ENCODE measurements at places on chromosomes 5 and 9. TPM values are rescaled to one million over a fixed set of nuclear protein-coding genes. Genes with fewer than 3 reads are reported as not detected.

GRCh38 chr9:109506097-109506712 is 8.1 kb upstream of the PTPN3 start:
- no peaks in the 10 kb centered on the region for H3K36me3 ChIP-seq
- DNase-seq, result no peak
- H3K4me3 ChIP-seq, result no peak overlapping the region
- peaks cover 55% of the 10 kb centered on the region for H3K27me3 ChIP-seq

- DNase-seq, result no peak
- no peaks in the 10 kb centered on the region for H3K36me3 ChIP-seq
- H3K27me3 ChIP-seq, result no peaks in the 10 kb centered on the region
- no peak overlapping the region for H3K27ac ChIP-seq
These were observed 270.4 kb upstream of the TARS1 start for GRCh38 chr5:33170411-33170810.

- peak; percentile 88 for DNase-seq
- peaks cover 33% of the 10 kb centered on the region for H3K4me1 ChIP-seq
- peak within 1 kb of the TSS; percentile 47 for H3K27ac ChIP-seq
- no peaks in the 10 kb centered on the region for H3K27me3 ChIP-seq
- no peaks in the 10 kb centered on the region for H3K36me3 ChIP-seq
These were observed at the start of gene PRRX2 for GRCh38 chr9:129665389-129665775. TSS of gene PRRX2 (plus strand) at chr9:129665647. CDS start at chr9:129665868, 221 bp downstream.

- no peak overlapping the region for H3K4me3 ChIP-seq
- no peak for DNase-seq
- H3K27me3 ChIP-seq, result peaks cover 30% of the 10 kb centered on the region
- peaks cover 8% of the 10 kb centered on the region for H3K4me1 ChIP-seq
- H3K27ac ChIP-seq, result no peak overlapping the region
- no peaks in the 10 kb centered on the region for H3K36me3 ChIP-seq
These were observed 2.4 kb downstream of the WNK2 start for GRCh38 chr9:93186215-93186945.

- no peak overlapping the region for H3K4me3 ChIP-seq
- no peak overlapping the region for H3K27ac ChIP-seq
- DNase-seq, result peak; percentile 92
- no peaks in the 10 kb centered on the region for H3K27me3 ChIP-seq
- H3K4me1 ChIP-seq, result peaks cover 46% of the 10 kb centered on the region
These were observed 171.5 kb downstream of the SSBP2 start for GRCh38 chr5:81579262-81579924.

DNA sequence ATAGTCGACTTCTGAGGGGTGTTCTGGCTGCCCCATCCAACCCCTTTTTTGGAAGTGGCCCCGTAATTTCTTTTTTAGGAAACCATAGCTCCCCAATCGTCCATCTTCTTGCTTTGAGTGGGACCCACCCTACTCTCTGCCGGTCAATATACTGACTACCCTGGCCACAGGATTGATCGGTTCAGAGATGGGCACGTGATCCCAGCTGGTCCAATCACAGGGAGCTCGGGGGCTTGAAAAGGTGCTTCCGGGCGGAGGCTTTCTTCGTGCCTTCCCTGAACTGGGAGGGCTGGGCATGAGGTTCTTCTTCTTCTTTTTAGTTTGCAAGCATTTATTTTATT is 78.7 kb upstream of the SH3PXD2B start:
- no peaks in the 10 kb centered on the region for H3K27me3 ChIP-seq
- no peaks in the 10 kb centered on the region for H3K4me1 ChIP-seq
- H3K4me3 ChIP-seq, result no peak overlapping the region
- no peaks in the 10 kb centered on the region for H3K36me3 ChIP-seq
- DNase-seq, result no peak

DNA sequence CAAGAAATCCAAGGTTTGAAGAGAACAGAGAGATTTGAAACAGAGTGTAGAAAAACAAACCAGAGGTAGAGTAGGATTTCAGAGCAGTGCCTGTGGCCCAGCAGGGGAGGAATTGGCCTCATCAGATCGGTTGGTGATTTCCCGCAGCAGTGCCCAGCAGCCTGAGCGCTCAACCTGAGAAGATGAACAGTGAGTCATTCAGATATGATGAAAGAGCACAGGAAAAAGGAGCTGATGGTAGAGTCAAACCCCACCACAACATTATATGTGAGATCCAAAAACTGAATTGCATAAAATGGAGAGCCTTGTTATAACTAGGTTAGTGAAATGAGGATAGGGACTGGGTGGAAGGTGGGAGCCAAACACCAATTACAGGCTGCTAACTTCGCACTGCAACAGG is 248.9 kb downstream of the PIK3R1 start:
- peak; percentile 35 for DNase-seq
- peaks cover 7% of the 10 kb centered on the region for H3K4me1 ChIP-seq
- H3K27ac ChIP-seq, result no peak overlapping the region

GRCh38 chr5:139369181-139369580 is 13.9 kb downstream of the SLC23A1 start:
- H3K27me3 ChIP-seq, result no peaks in the 10 kb centered on the region
- H3K4me3 ChIP-seq, result no peak overlapping the region
- DNase-seq, result no peak
- no peak overlapping the region for H3K27ac ChIP-seq

DNA sequence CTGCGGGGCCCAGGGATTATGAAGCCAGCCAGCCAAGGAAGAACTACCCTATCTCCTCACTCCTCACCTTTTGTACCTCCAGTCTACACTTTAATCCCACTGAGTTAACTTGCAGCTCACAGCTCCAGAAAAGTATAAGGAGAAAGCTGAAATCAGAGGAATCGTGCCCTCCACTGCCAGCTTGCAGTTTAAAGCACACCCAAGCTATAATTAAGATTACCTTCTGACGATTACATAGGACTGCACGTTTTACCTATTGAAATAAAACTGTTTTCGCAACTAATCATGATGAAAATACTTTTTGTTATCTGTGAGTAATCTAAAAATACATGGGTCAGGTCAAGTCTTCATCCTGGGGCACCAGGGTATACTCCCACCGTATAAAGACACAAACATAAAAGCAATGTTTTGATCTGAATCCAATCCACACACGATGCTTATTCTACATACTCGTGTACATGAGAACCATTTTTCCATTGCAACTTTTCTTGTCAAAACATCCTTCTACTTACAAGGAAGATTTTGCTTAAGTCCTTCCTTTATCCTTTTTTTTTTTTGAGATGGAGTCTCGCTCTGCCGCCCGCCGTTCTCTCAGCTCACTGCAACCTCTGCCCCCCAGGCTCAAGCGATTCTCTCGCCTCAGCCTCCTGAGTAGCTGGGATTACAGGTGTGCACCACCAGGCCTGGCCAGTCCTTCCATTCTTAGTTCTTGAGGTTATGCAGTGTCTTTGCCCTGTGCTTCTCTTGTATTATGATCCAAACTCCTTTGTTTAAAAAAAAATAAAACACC is 7.6 kb downstream of the RPL37 start:
- DNase-seq, result no peak
- no peaks in the 10 kb centered on the region for H3K27me3 ChIP-seq
- peaks cover 8% of the 10 kb centered on the region for H3K4me1 ChIP-seq

The PRDM9 gene
- not detected for total RNA-seq

DNA sequence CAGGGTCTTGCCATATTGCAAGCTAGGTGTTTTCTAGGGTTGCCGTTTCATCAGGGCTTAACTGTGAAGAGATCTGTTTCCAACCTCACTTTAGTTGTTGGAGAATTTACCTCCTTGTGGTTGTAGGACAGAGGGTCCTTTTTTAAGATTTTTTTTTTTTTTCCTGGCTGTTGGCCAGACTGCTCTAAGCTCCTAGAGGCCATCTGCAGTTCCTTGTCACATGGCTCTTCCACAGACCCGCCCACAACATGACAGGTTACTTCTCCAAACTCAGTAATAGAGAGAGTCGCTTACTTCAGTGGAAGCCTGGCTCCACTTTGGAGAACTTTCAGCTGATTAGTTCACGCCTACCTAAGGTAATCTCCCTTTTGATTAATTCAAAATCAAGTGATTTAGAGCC is 543.7 kb downstream of the DMRTA1 start:
- no peak overlapping the region for H3K27ac ChIP-seq
- H3K4me3 ChIP-seq, result no peak overlapping the region
- DNase-seq, result no peak
- H3K4me1 ChIP-seq, result no peaks in the 10 kb centered on the region

- peaks cover 3% of the 10 kb centered on the region for H3K4me1 ChIP-seq
- H3K27ac ChIP-seq, result no peak overlapping the region
- no peaks in the 10 kb centered on the region for H3K27me3 ChIP-seq
- DNase-seq, result peak; percentile 62
- H3K4me3 ChIP-seq, result no peak overlapping the region
- no peaks in the 10 kb centered on the region for H3K36me3 ChIP-seq
These were observed 21.9 kb upstream of the NOTCH1 start for GRCh38 chr9:136567651-136568287.

DNA sequence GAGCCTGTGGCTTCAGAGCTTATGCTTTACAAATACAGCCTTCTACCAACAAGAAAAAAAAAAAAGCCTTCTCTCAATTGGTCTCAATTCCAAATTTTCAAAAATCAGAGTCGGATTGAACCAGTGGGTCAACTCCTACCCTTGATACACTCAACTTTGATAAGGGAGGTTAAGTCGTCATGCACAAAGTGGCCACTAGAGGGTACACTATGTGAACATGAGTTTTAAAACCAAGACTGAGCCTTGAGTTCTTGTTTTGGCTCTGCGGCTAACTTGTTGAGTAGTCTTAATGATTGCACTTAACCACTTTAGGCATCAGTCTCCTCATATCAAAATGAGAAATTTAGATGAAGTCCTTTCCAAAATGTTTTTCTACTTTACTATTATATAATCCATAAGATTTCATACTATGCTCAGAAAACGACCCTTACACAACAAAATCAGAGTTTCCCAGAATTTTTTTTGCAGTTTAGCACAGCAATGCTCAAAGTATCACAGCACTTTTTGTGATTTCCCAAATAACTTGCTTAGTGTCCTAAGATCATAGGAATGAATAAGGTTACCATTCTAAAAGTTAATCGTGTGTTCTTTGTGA is 92.9 kb upstream of the MTAP start:
- peak; percentile 57 for DNase-seq
- no peaks in the 10 kb centered on the region for H3K4me1 ChIP-seq
- no peaks in the 10 kb centered on the region for H3K27me3 ChIP-seq
- no peak overlapping the region for H3K4me3 ChIP-seq
- no peaks in the 10 kb centered on the region for H3K36me3 ChIP-seq
- H3K27ac ChIP-seq, result no peak overlapping the region

The PRRX2 gene
- 12.7 TPM for total RNA-seq

DNA sequence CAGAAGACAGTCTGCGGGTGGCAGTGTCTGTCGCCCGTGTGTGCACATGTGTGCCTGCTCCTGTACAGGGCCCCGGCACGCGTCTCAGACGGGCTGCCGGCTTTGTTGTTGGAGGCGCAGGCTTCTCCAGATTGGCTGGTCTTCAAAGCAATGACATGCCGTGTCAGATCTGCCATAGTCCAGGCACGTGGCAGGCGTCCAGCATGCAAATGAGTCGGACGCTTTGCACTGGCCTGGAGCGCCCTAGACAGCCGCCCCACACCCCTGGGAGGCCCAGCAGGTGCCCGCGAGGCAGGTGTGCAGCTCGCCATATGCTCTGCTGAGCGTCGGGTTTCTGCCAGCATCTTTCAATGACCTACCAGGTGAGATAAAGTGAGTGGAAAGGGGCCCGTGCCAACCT is 71.5 kb downstream of the GADD45G start:
- H3K4me3 ChIP-seq, result no peak overlapping the region
- no peak for DNase-seq
- H3K4me1 ChIP-seq, result peaks cover 19% of the 10 kb centered on the region
- H3K36me3 ChIP-seq, result no peaks in the 10 kb centered on the region

DNA sequence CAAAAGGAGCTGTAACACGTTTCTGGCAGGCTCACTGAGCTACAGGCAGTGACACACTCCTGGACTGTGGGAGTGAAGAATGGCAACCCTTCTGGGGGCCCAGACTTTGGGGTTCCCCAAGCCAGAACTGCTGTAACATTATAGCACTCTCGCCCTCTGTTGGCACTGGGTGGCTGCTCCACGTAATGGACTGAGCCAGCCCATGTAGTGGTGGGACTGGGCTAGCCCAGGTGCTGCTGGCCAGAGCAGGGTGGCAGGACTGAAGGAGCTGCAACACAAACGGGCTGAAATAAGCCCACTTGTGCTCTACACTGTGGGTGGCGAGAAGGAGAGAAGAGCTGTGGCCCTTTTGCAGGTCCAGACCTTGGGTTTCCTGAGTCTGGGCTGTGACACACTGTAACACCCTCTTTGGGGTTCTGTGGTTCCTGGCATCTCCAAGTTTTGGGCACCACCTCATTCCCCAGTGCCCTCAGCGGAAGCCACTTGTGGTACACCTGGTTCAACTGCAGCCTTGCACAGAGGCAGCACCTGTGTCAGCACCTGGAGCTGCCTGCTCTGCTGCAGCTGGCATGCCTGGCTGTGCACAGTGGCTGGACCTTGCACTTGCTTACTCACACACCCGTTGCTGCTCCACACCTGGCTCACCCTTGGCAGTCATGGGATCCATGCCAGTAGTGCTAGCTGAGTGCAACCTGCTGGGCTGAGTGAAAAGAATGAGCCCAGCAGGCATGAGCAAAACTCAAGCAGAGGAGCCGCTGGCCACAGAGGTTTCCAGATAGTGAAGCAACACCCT is 95.0 kb upstream of the PRR16 start:
- no peak for DNase-seq
- no peaks in the 10 kb centered on the region for H3K36me3 ChIP-seq
- H3K27me3 ChIP-seq, result no peaks in the 10 kb centered on the region
- no peaks in the 10 kb centered on the region for H3K4me1 ChIP-seq

DNA sequence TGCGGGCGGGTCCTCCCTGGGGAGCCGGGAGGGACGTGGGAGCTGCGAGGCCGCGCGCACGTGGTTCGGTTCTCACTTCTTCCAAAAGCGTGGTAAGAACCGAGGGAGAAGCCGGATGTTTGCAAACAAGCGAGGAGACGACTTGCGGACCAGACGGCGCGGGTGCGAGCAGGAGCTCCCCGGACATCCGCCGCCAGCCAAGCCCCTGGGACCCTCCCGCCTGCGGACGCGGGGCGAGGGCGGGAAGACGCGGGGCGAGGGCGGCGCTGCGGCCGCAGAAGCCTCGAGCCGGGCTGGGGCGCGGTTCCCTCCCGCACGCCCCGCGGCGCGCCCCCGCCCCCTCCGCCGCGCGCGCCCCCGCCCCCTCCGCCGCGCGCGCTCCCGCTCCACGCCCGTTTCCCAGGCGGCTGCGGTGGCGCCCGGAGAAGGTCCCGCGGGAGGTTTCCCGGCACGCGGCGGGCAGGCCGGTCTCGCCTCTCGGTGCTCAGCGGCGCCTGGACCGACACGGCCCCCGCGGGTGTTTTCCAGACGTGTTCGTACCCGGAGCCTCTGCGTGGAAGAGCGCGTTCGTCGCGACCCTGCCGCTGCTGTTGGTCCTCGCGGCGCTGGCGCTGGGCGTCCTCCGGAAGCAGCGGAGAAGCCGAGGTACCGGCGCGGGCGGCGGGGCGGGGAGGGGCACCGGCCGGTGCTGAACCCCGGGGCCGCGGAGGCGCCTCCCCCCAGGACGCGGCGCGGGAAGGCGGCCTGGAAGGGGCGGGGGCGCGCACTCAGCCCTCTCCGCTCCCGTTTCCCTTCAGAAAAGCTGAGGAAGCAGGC is 12.8 kb downstream of the BTNL9 start:
- no peaks in the 10 kb centered on the region for H3K36me3 ChIP-seq
- no peak overlapping the region for H3K27ac ChIP-seq
- peak overlapping the region; percentile 34 for H3K4me3 ChIP-seq
- DNase-seq, result peak; percentile 10
- H3K4me1 ChIP-seq, result no peaks in the 10 kb centered on the region
- peaks cover 93% of the 10 kb centered on the region for H3K27me3 ChIP-seq

Data from A673 (cell line).